HAP-1 (cell line): ENCODE measurements at places on chromosomes 11 and 22.

DNA sequence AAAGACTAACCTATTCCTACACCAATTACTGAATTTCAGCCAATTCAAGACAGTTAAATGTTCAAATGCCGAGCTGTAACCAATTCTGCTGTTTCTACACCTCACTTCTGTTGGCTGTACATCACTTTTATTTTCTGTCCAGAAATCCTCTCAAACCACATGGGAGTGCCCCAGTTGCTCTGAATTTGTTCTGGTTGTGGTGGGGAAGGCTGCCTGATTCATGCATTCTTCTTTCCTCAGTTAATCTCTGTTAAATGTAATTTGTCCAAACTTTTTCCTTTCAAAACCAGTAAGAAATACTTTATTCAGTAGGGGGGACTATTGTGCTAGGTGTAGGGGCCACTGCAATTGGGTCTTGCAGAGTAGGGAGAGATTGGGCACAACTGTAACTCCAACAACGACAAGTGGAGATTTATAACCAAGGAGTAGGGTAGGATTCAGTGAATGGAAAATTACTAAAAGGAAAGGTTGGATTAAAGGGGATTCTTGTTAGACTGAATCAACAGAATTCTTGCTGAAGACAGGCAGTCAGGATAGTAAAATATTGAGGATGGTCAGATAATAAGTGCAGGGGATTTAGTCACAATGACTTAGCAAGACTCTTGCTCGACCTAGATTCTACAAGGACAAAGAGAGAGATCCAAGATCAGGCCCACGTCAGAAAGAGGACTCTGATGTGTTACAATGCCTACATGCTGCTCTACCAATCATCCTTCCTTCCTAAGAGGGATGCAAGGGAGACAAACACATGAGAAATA lies 593.5 kb upstream of the FAT3 start:
- DNase-seq, result no peak

GRCh38 chr11:45702511-45702910 lies 37.1 kb upstream of the CHST1 start:
- no peak for DNase-seq

DNA sequence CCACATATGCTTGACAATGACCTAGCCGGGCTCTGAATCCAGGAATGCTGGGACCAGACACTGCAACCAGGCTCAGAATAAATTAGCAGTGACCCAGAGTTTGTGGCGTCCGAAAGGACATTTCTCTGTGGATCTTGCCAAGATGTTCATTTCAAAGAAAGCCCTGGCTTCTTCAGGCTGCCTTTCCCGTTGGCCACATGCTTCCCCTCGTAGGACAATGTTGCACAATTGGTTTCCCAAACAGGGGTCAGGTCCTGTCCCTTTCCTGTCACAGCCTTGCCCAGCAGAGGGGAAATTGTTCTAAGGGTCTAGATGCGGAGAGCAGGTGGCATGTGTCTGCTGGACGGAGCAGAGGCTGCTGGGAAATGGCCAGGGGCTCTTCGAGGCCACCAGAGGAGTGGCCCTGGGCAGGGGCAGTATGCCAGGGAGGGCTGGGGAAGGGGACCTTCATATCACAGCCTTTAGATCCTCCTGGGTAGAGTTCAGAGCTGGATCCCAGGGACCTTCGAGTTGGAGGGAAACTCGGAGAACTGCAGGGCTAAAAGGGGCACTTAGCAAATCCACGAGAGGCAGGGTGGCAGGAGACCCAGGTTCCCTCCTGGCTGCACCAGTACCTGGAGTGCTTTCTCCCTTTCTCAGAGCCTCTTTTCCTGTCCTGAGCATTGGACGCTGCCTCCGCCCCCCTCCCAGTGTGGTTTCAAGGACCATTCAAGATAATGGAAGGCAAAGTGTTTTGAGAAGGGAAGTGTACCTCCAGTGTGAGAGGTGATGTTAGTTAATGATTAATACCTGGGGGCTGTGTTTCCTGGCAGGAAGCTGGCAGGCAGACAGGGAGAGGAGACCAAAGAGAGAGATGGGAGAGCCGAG lies 42.3 kb downstream of the C11orf96 start:
- no peak for DNase-seq

DNA sequence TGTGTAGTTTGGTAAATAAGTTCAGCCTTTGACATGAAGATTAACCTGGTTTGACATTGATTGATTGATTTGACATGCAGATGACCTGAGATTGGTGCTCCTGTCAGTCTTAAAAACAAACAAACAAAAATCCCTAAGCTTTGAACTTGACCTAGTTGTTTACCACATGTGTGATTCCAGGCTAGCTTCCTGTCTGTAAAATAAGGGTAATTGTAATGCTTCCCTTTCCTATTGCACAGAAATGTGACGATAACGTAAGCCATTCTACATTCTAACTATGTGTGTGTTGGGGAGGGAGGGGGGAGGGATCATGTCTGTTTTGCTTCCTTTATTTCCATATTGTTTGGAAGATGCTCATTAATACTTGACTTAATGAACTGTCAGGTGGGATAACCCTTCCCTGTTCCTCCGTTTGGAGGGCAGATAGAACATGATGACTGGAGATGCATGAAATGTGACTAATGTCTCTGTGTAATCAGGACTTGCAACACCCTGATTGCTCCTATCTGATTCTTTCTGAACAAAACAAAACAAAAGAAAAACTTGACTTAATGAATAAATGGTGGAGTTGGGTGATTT lies 106.1 kb upstream of the CLMP start:
- DNase-seq, result no peak

- DNase-seq, result peak; percentile 39
Observed at GRCh38 chr11:102453302-102453695, 734 bp upstream of the TMEM123 start.

DNA sequence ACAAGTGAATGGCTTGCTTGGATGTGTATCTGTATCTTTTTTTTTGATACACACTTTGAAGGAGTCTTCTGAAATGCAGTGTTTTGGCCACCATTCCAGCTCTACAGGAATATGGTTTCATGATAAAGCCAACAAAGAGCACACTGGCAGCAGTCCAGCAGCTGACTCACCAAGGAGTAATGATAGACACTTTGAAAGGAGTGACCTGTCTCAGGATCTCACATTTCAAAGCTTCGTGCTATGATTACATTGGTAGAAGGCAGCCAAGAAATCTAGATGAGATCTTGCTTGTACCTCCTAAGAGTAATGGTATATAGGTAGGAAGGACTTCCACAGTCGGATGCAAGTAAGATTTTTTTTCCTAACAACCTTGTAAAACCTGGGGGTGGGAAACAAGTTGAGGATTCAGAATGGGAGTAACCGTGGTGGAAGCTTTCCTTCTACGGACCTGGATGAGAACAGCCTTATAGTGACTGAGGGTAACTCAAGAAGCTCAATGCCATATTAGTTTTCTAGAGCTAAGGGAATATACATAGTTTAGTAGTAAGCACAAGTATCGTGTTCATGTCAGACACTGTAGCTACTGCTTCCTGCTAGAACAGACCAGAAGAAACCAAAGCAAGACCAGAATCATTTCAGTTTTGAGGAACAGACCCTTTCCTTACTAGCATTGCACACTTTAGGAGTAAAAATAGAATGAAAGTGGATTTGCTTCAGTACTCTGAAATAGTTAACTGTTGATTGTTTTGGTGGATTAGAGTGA lies 25.0 kb downstream of the MTMR3 start:
- peak; percentile 86 for DNase-seq
